Osteocyte (in vitro differentiated cells): ENCODE measurements at places on chromosomes 7 and 10. TPM values are rescaled to one million over a fixed set of nuclear protein-coding genes. Genes with fewer than 3 reads are reported as not detected.

NEBL gene
- total RNA-seq: 0.30 and 0.31 TPM in 2 replicates

TMEM184A gene
- 0.27 and 0.29 TPM in 2 replicates for total RNA-seq

PLAU gene
- 112 and 118 TPM in 2 replicates for total RNA-seq

SCART1 gene
- total RNA-seq: 3.2 and 4.8 TPM in 2 replicates

CFAP43 gene
- total RNA-seq: 0.13 TPM in 1 of 2 replicates, not detected in the other

SLC18A3 gene
- total RNA-seq: 0.32 and 0.34 TPM in 2 replicates

AKR1C2 gene
- not detected in 2 replicates for total RNA-seq

ZNF722 gene
- not detected in 2 replicates for total RNA-seq

ZNF488 gene
- 0.35 and 0.55 TPM in 2 replicates for total RNA-seq

FGFR2 gene
- total RNA-seq: 8.0 and 10.3 TPM in 2 replicates

PTPN20 gene
- not detected in 2 replicates for total RNA-seq

HOGA1 gene
- total RNA-seq: not detected in 2 replicates

RPS24 gene
- 1,006 and 1,022 TPM in 2 replicates for total RNA-seq

GDF2 gene
- total RNA-seq: not detected in 2 replicates
